ENCODE measurements at places on chromosomes 5 and 9.

- no peak for DNase-seq
These were observed 34.6 kb upstream of the JADE2 start for GRCh38 chr5:134490925-134491271.

- DNase-seq = no peak
These were observed 39.1 kb upstream of the ITGA1 start for GRCh38 chr5:52748590-52748989.

- no peak for DNase-seq
These were observed 1377.5 kb upstream of the CDH9 start for GRCh38 chr5:28415791-28416443.

DNA sequence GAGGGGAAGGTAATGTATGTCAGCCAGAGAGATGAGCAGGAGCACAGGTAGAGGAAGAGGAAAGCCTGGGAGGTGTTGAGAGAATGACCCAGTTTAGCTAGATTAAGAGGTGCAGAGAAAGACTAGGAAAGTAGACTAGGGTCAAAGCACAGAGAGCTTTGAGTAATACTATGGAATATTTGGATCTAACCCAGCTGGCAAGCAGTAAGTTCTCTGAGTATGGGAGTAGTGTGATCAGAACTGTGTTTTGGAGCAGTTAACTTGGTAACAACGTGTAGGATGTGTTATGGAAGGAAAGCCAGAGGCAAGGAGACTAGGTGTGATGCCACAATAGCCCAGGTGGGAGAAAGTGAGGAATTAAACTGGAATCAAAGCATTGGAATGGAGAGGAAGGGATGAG, 84.9 kb upstream of the PTGER4 start:
- DNase-seq = no peak

DNA sequence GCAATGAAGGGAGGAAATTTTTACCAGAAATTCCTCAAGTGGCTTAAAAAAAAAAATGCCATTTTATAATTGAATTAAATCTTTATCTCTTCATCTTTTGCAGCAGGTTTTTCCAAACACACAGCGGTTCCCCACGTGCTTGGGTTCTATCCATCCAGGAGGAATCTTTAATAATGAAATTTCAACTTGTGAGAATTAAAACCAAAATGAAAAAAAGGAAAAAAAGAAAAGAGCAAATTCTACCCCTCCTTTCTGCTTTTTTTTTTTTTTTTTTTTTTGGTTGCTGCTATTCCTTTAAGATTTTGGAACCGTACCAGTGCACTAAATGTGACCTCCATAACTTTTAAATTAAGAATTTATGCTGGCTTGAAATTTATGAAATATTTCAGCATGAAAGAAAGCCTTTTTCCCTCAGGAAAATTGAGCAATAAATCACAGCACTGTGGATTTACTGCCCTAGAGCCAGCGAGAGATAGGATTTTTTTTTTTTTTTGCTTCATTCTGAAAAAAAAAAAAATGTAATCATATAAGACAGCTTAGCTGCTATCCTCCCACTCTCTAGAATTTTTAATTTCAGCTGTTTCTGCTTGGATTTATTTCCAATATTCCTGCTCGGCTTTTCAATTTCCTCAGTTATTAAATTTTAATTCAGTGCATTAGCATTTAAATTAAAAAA, 88.5 kb downstream of the ZNF618 start:
- no peak for DNase-seq

DNA sequence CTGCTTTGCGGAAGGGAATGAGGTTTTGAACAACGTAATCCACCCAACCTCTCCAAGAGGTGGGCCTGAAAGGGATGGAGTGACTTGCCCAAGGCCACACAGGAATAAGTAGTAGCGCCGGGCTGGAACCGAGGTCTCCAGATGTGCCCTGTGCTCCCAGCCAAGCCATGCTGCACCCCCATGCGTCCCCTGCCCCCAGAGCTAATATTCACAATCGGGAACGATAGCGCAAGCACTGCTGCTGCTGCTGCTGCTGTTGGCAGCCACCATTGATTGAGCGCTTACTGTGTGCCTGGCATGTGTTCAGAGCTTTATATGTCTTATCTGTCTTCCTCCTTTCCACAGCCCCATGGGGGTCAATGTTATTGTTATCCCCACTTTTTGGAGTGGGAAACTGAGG, 43.9 kb downstream of the AMBP start:
- DNase-seq = no peak

GRCh38 chr9:98356953-98357690, 101.7 kb upstream of the TBC1D2 start:
- DNase-seq = no peak

DNA sequence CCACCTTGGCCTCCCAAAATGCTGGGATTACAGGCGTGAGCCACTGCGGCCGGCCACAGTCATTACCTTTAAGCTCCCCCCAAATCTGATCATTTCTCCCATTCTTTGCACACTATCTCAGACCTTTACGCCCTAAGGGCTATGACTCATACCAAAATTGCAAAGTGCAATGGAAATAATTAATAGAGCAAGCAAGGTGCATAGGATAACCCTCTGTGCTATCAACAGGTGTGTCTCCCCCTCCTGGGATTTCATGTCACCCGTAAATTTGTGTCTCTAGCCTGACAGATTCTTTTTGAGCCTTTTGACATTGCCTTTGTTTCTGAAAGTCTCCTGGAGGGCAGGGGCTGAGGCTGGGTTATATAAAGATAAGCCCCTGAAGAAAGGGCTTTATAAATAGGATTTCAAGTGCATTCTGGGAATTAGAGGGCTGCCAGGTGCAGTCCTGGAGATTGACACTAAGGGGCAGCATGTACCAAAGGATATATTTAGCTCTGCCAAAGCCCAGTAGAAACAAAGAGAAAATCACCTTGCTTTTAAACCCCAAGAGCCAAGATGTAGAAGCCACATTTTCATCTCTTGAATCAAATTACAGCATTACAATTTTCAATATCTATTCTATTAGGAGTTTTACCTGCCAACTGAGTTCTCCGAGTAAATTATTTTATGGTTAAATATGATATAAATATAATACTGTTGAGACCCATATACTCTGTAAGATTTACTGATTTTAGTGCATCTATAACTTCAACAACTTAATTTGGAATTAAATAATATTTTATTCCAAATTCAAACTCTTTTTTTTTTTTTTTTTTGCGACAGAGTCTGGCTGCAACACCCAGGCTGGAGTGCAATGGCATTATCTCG, 18.2 kb downstream of the S100Z start:
- DNase-seq = peak; percentile 29

GRCh38 chr5:68480335-68480940, 264.9 kb downstream of the PIK3R1 start:
- no peak for DNase-seq

- DNase-seq = no peak
These were observed 254.5 kb downstream of the TLR4 start for GRCh38 chr9:117958726-117959125.

GRCh38 chr9:82645600-82645999, 417.3 kb downstream of the RASEF start:
- no peak for DNase-seq

- no peak for DNase-seq
These were observed 313.5 kb upstream of the PANK3 start for GRCh38 chr5:168892618-168893186.

- DNase-seq = no peak
These were observed 182.9 kb upstream of the TNC start for GRCh38 chr9:115300874-115301273.

- DNase-seq = no peak
These were observed 60.1 kb upstream of the BASP1 start for GRCh38 chr5:17157294-17157693.

DNA sequence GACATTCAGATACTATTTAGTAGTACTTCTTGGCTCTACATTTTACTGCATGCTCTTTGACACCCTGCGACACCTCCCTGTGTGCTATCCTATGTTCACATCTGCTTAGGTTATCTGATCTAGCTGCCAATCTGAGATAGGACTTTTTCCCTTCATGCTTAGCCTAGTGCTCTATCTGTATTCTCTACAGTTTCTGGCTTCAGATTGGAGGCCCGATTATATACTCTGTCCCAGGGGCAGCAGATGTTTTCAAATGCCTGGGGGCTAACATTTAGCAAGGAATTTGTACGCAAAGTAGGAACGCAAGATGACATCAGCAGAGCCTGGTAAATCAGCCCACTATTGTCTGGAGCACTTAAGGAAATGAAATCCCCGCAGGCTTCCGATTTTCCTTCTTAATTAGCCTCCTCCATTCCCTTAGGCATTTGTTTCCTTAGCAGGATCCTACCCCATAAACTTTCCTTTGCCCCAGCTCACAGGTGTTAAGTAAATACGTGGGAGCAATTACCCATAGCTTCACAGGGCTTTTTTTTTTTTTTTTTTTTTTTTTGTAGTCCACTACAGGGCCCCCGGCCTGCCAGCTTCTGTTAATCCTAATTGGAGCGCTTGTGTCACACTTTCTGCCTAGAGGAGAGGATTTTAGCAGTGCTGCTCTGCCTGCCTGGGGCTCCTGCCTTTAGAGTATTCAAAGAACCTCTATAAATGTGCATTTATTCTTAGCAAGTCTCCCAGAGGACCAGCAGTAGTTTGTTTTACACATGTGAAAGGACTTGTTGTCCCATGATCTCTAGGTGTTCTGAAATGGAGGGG, 61.1 kb upstream of the LPAR1 start:
- DNase-seq = no peak

DNA sequence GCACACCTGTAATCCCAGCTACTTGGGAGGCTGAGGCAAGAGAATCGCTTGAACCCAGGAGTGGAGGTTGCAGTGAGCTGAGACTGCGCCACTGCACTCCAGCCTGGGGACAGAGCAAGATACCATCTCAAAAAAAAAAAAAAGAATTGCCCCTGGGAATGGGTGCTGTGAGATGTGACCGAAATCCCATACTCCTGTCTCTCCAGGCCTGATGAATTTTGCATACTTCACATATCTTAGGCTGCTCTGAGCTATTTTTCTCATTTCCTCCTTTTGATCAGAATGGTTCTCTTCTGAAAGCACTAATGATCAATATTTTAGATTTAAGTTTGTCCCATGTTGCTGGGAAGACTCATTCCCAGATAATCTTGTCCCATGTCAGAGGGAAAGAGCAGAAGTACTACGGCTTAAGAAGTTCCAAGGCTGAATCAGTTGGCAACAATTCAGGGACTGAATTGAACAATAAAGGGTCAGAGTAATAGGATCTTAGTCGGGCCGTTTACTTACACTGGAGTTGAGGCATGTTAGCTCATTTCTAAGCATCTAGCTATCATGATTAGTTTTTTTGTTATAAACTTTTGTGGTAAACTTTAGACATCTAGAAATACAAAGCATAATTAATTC, 44.2 kb upstream of the TENT2 start:
- DNase-seq = no peak

DNA sequence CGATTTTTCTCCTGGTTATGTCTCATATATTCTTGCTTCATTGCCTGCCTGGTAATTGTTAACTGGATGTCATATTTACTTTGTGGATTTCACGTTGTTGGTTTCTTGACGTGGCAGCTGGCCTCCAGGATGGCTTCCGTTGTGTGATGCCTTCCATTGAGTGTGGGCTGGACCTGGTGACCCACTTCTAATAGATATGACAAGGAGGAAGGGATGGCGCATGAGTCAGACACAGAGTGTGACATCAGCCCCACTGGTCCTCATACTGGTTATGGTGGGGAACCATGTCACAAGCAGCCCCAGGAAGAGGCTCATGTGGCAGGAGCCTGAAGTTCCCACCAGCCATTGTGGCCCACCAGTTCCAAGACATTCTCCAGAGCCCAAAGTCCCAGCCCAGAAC, 6.4 kb upstream of the PAEP start:
- DNase-seq = no peak

GRCh38 chr9:96751815-96752214, 26.1 kb downstream of the ZNF510 start:
- no peak for DNase-seq

GRCh38 chr9:19492775-19493173, 84.0 kb downstream of the ACER2 start:
- DNase-seq = no peak

DNA sequence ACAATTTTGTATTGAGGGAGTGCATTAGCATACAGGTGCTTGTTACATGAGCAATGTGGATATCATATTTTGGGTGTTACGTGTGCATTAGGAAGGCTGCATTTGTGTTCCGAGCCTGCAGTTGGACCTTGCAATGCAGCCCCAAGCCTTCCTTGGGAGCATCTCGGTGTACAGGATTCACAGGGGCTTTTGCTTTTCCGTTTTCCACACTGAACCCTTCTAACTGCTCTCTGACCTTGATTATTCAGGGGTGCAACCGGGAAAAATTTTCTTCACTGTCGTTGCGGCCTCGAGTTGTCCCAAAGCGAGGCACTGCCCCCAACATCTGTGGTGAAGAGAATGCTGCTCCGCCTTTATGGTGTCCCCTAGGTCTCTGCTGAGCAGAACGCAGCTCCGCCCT, 80.1 kb upstream of the PLEKHG4B start:
- no peak for DNase-seq

- DNase-seq = no peak
These were observed 20.3 kb upstream of the OLFM1 start for GRCh38 chr9:135067096-135067710.

- no peak for DNase-seq
These were observed 854.1 kb downstream of the MAT2B start for GRCh38 chr5:164359260-164360255.

- no peak for DNase-seq
These were observed 483.9 kb upstream of the KLF4 start for GRCh38 chr9:107973451-107973850.

- DNase-seq = no peak
These were observed 8.6 kb downstream of the MFAP3 start for GRCh38 chr5:154047324-154047723.

- no peak for DNase-seq
These were observed 330.1 kb downstream of the ADAMTS6 start for GRCh38 chr5:65151614-65152013.

DNA sequence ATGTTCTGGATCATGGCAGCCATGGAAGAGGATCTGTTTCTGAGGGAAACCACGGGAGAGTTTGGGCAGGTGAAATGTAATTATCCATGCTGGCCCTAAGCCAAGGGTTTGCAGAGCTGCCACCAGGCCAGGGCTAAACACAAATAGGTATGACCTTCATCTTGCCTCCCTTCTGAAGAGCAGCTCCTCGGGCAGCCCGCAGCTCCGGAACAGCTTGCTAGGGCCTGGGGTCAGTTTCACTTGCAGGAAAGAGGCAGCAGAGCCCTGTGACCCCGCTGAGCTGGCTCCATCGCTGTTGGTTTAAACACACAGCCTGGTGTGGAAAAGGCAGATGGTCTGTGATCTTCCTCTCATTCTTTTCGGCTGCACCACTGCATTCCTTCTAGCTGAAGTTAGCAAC, 141.4 kb downstream of the TMEM38B start:
- DNase-seq = no peak

DNA sequence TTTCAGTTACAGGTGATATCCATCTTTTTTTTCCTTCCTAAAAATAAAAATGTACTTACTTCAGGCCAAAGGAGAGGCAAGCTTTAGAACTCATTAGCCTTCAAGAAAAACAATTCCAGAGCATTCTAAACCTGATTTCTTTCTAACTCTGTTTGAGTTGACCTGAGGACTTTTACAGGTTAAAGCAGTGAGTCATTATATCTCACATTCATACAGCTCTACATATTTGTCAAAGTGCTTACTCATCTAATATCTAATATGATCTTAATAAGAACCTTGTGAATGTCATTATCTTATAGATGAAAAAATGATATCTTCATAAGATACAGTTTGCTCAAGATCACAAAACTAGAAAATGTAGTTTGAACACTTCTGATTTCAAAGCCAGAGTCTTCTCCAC, 149.2 kb upstream of the CDKN2B start:
- no peak for DNase-seq

- DNase-seq = no peak
These were observed 8.9 kb upstream of the FBXO38 start for GRCh38 chr5:148374690-148375360.

Data from activated CD8-positive, alpha-beta memory T cell treated with anti-CD3 and anti-CD28 coated beads for 1 hour (primary cell).